ENCODE measurements at places on chromosomes 16 and 17.

GRCh38 chr17:81905424-81905875 is 3.4 kb downstream of the NPB start:
- no peak for DNase-seq

GRCh38 chr17:45060382-45060796 is 728 bp upstream of the NMT1 start:
- no peak for DNase-seq

GRCh38 chr16:76946879-76947278 is 244.1 kb upstream of the MON1B start:
- no peak for DNase-seq

DNA sequence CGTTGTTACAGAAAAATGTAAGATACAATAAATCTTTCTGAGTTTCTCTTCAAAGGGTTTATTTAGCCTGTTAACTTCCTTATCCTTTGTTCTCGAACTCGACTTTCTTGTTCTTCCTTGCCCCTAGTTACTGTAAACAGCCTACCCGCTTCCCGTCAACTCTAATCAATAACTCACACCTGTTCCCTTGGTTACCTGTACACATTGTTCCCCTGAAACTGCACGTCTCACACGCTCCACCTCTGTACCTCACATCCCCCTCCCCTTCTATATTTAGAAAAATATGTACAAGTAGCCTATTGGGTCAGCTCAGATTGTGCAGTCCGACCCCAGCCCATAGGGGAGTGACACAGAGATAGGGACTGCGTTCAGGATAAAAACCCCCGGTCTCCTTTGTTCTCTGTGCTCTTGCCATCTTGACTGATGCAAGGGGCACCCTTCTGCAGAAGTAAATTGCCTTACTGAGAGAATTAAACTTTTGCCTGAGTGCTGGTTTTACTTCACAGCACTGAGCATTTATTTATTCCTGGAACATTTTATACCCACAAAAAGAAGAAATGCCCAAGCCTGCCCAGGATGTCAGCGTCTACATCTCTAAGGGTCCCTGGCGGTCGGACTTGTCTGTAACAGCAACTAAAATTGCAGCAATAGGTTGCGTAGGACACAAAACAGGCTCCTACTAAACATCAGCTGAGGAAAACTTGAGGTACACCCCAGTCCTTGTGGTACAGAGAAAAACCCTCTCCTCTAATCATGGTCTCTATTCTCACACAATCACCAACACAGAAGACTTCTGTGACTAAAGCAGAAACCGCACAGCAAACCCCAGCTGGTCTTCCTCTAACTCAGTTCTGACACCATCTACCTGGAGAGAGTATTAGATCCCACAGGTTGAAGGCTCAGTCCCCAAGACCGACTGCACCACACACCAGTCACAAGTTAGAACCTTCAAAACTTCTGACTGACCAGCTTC is 11.3 kb downstream of the WDR45B start:
- DNase-seq, result no peak

DNA sequence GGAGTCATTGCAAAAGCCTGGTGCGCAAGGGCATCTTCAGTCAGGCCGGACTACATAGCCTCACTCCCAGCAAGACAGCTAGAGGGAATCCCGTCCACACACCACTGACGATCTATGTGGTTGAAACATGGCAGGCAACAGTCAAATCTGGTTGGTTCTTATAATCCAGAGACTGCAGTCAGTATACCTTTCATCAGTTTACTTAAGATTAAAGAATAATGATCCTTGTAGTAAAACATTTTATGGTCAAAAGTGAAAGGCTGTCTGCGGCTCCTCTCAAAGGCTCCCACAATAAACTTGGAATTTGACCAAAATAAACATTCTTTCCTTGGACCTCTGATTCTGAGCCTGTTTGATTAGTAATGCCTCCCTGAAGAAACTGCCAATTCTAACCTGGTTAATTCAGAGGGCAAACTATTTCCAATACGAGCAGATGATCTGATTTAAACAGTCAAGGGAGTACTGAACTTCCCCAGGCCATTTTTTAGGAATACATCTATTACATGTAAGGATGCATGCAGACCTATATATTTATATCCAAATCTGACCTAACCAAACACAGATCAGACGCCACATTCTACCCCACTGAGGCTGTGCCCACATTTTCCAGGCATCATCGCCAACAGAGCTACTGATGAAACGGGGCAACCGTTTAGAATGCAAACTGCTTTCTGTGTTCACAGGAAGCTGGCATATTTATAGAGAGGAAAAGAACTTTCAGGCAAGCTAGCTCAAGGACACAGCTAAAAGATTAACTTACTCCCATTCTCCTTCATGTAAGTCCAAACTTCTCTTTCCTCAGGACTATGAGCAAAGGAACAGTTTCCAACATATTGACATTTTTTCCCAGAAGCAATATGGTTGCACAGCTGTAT is 15.3 kb upstream of the TXNDC11 start:
- no peak for DNase-seq

DNA sequence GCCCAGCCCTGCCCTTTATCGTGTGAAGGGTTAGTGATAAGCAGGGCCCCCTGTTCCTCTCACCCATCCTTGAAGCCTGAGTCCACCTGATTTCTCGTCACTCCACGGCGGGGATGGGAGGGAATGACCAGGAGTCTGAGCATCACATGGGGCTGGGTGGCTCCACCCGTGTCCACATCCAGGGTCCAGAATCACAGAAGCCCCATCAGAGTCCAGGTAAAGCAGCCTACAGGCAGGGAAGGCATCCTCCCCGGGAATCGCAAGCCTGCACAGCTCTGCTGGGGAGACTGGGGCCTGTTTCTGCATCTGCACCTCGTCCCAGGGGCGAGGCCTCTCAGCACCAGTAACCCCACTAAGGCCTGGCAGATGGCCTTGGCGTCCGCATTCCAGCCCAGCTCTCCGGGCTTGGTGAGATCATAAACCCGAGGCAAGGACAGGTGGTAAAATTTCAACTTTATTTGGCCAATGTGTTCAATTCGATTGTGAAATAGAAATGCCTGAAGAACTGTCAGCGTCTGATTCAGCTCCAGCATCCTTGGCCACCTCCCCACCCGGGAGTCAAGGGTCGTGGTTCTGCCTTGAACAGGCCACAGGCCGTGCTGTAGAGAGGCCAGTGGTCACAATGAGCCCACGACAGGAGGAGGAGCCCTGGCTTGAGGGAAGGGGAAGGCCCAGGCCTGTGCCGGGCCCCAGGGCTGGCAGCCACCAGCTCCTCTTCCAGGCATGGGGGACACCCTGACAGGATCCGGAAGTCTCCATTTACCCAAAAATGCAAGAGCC is 8.1 kb upstream of the PPP1R27 start:
- no peak for DNase-seq

DNA sequence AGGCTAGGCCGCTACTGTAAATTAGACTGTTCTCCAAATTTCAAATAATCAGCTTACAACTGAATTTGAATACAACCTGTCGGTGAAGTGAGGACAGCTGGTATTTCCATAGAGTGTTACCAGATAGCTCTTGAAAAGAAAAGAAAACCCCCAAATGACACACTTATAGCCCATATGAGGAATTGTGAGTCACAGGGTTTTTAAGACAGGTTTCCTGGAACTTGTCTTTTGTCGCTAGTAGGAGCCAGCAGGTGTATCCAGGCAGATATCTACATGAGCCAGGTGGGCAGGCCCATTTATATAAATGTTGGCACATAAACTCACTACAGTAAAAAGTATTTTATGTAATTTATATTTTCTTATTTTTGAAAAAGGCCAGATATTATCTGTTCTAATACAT is 24.0 kb downstream of the TNRC6A start:
- DNase-seq, result peak; percentile 23

DNA sequence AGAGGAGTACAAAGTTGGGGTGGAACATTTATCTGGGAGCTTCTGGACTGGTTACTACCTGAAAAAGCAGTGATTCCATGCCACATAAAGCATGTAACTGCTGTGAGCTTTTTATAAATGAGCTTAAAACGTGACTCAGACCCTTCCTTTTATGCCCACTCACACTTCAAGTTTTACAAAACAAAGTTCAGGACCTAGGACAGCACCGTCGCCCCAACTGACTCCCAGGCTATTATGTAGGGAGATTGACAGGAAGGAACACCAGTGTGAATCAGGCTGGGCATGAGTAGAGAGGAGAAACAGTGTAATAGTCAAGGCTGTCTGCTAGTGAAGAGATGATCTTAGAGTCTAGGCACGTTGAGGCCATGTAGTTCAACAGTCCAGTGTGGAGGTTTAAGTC is 91.6 kb upstream of the DNAH9 start:
- no peak for DNase-seq

- DNase-seq, result no peak
Measured at GRCh38 chr17:8484465-8484864, 48.8 kb downstream of the NDEL1 start.

DNA sequence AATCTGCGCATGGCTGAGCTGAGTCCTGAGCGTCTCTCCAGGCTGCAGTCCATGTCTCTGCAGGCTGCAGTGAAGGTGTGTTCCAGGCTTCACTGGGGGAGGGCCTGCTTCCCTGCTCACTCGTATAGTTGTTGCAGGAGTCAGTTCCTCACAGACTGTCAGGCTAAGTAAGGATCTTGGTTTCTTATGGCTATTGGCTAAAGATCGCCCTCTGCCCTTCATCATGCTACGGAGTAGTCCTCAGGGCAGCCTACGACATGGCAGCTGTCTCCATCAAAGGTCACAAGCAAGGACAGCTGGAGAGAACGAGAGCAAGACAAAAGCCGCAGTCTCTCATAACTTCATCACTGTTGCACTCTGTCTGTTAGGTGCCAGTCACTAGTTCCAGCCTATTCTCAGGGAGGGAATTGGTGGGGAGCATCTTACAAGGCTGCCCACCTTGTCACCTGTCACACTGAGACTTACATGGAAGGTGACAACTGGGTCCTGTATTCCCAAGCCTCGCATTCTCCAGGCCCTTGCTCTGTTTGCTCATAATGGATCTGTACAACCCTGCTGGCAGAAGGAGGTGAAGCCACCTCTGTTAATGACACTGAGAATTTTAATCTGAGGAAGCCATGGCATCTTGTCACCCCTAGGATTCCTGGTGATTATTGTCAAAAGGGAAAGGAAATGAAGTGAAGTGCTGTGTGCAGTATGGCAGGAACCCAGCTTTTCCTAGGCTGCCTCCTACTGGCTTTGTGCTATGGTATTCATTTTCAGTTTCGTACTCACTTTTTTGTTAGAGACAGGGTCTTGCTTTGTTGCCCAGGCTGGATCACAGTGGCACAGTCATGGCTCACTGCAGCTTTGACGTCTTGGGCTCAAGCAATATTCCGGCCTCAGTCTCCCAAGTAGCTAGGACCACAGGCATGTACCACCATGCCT is 43.4 kb downstream of the MFSD11 start:
- no peak for DNase-seq

DNA sequence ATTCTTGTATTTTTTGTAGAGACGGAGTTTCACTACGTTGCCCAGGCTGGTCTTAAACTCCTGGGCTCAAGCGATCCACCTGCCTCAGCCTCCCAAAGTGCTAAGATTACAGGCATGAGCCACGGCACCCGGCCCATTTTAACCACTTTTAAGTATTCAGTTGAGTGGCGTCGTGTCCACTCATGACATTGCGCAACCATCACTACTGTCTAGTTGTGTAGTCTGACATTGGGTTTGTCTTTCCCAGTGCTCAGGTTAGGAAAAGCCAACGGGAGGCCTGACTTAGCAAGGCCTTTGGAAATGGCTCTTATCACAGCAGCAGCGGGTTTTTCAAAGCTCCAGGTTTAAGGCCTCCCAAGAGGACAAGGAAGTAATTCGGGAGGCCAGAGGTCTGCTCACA is 58.7 kb downstream of the LITAF start:
- DNase-seq, result no peak

GRCh38 chr17:61816538-61816937 is 46.8 kb downstream of the BRIP1 start:
- DNase-seq, result no peak

GRCh38 chr17:82983510-82984248 is 95.7 kb upstream of the METRNL start:
- DNase-seq, result no peak

- no peak for DNase-seq
Measured at GRCh38 chr17:56173026-56173425, 19.8 kb downstream of the ANKFN1 start.

GRCh38 chr17:16987830-16988601 is 16.1 kb upstream of the TNFRSF13B start:
- no peak for DNase-seq

- DNase-seq, result peak; percentile 36
Measured at GRCh38 chr16:30927789-30928378, 4.5 kb downstream of the FBXL19 start.

DNA sequence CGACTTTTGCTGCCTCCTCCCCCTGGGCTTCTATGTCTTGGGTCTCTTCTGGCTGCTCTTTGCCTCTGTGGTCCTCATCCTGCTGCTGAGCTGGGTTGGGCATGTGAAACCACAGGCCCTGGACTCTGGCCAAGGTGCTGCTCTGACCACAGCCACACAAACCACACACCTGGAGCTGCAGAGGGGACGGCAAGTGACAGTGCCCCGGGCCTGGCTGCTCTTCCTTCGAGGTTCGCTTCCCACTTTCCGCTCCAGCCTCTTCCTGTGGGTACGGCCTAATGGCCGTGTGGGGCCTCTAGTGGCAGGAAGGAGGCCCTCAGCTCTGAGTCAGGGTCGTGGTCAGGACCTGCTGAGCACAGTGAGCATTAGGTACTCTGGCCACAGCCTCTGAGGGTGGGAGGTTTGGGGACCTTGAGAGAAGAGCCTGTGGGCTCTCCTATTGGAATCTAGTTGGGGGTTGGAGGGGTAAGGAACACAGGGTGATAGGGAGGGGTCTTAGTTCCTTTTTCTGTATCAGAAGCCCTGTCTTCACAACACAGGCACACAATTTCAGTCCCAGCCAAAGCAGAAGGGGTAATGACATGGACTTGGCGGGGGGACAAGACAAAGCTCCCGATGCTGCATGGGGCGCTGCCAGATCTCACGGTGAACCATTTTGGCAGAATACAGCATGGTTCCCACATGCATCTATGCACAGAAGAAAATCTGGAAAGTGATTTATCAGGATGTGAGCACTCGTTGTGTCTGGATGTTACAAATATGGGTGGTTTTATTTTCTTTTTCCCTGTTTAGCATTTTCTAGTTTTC is 2.3 kb downstream of the GP1BA start:
- DNase-seq, result no peak

DNA sequence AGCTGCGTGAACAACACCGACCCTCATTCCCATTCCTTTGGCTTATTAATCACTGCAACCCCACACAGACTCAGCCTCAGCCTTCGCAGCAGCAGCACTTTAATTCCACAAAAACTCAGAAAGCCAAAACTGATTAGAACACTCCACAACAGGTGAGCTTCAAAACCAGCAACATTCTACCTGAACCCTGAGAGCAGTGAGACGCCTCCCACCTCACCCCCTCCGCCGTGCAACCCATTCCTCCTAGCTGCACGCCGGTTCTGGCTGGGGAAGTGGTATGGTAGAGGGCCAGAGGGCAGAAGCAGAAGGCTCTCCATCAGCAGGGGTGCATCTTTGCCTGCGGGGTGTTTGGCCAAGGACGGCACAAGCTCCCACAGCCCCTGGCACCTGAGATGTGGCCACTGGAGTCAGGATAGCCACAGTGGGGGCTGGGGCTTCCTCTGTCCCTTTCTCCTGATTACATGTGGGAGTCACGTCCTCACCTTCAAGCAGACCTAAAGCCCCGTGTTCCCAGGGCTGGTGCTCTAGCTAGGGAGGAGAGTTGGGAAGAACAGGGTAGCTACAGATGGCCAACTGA is 1.6 kb downstream of the BORCS6 start:
- DNase-seq, result no peak

- DNase-seq, result no peak
Measured at GRCh38 chr16:56192635-56192945, 1.3 kb downstream of the GNAO1 start.

GRCh38 chr17:28416703-28417311 is 10.8 kb upstream of the SLC46A1 start:
- DNase-seq, result peak; percentile 17
